ENCODE measurements at places on chromosomes 6 and 20.

DNA sequence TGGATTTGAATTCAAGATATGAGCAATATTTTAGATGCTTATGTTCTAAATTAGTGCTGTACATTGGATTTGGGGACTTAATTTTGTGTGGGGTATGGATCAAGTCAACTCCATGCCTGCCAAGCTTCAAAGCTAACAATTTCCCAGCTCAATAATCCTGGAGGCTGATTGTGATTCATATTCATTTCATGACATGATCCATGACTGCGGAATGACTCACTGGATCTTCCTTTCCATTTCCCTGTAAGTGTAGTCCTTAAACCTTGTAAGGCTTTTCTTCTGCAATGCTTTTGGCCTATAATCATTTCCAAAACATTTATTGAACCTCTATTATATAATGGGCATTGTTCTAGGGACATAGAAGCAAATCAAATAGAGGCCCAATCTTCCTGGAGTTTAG lies 44.7 kb upstream of the CCN2 start:
- DNase-seq = peak; percentile 88

DNA sequence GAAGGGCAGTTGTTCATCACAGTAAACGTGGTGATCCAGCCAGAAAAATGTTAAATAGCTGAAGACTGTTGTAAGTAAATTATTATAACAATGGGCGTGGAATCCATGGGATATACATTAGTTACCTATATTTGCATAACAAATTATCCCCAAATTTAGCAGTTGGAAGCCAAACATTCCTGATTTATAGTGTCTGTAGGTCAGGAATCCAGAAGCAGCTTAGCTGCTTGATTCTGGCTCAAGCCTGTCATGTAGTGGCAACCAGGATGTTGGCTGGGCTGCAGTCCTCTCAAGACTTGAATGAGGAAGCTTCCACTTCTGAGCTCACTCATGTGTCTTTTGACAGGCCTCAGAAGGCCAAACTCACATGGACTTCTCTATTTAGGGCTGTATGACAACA lies 6.9 kb upstream of the ADGRB3 start:
- no peak for DNase-seq

- peak; percentile 89 for DNase-seq
Observed at GRCh38 chr20:51388227-51388626, 154.3 kb downstream of the NFATC2 start.

DNA sequence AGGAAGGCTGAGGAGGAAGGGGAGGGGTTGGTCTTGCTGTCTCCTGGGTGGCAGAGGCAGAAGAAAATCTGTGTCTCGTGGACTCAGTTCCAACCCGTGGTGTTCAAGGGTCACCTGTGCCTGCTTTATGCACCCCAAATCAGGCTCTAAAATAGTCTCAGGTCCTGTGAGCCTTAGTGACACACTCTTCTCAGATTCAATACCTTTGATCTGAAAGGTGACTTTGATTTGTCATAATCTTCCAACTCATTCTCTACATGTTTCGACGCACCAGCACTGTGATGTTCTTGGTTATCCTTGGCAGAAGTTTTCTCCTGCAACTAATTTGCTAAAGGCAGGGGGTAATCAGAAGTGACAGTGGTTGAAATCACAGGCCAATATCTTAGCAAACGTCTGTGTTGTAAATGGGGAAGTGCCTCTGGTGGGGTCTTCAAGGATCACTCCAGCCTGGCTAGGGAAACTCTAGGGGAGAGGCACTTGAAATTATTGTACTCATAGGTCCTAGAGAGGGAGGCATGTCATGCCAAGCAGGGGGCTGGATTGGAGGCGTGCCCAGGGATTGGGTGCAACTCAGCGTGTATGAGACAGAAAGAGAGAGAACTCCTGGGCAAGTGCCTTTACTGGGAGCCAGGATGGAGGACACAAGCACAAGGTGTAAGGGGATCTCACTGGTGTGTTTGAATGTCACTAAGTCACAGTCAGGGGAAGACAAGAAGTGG lies 19.0 kb upstream of the PRND start:
- no peak for DNase-seq

- DNase-seq = peak; percentile 49
Observed at GRCh38 chr6:112979830-112980229, 632.7 kb downstream of the RFPL4B start.

DNA sequence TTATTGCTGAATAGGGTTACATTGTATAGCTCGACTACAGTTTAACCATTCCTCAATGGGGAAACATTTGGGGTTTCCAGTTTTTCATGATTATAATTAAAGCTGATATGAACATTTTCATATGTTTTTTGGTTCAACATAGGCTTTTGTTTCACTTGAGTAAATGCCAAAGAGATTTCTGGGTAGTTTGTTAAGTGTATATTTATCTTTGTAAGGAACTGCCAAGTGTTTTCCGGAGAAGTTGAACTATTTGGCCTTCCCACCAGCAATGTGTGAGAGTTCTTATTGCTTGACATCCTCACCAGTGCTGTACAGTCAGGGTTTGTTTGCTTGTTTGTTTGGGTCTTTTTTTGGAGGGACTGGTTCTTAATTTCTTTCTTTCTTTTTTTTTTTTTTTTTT lies 83.7 kb upstream of the RALY start:
- no peak for DNase-seq

GRCh38 chr6:15365273-15365687 lies 119.4 kb downstream of the JARID2 start:
- peak; percentile 83 for DNase-seq

DNA sequence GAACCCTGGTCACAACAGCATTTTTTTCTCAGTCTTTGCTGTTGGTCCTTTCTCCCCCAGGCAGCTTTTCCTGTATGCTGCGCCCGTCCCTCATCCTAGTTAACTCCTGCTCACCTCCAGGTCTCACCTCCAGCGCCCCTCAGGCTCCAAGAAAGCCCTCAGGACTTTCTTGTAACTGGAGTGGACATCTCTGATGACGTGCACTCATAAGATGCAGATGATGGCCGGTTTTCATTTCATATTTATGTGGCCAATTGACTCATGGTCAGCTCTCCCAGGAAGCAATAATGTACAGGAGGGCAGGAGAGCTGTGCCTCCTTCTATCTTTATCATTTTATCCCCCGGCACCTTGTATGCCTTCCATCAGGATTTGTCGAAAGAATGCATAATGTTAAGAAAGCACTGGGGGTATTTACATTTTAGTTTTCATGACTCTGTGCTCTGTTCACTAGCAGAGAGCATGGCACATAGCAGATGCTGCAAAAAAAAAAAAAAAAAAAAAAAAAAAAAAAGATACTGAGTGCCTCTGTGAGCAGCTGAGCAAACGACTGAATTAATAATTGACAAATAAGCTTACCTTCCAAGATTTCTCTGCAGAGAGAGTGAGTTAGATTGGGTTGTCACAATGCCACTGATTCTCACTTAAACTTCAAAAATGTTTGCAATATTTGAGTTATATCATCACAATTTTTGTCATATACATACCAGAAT lies 170.2 kb downstream of the DOK5 start:
- DNase-seq = peak; percentile 74

- DNase-seq = peak; percentile 20
Observed at GRCh38 chr6:164396071-164397047, 913.0 kb downstream of the C6orf118 start.

- no peak for DNase-seq
Observed at GRCh38 chr6:37373822-37374471, 20.2 kb downstream of the RNF8 start.

GRCh38 chr6:35771343-35771627 lies 5.1 kb upstream of the CLPSL2 start:
- DNase-seq = no peak

GRCh38 chr6:26173836-26174145 lies 86.6 kb downstream of the HFE start:
- DNase-seq = no peak

GRCh38 chr6:132310921-132311320 lies 90.4 kb downstream of the MOXD1 start:
- DNase-seq = no peak

DNA sequence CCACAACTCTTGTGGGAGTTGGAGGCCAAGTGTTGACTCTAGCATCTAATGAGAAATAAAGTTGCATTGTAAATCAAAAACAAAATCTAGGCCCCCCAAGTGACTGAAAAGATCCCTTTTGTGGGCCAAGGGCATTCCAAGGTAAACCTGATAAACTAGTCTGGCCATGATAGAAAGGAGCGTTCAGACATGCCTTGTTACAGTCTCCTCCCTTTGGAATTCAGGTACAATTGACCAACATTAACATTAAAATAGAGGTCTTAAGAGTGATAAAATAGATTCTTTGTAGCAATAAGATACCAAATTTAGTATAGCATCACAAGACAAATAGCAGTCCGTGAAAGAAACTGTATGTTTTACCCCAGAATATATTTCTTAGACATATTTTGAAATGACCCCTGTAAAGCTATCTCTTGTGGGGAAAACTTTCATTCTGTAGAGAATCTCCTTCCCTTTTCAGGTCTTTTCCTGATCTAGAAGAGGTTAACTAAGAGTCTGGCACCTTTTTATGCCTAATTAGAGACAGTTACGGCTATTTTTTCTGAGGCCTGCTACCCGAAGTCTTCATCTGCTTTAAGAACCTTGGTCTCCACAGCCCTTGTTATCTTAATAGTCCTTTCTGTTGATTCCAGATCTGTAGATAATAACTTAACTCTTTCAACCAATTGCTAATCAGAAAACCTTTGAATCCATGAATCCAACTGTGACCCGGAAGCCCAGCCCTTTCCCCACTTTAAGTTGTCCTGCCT lies 495.4 kb upstream of the MMS22L start:
- no peak for DNase-seq

GRCh38 chr20:45339799-45340198 lies 8.4 kb downstream of the SDC4 start:
- no peak for DNase-seq

DNA sequence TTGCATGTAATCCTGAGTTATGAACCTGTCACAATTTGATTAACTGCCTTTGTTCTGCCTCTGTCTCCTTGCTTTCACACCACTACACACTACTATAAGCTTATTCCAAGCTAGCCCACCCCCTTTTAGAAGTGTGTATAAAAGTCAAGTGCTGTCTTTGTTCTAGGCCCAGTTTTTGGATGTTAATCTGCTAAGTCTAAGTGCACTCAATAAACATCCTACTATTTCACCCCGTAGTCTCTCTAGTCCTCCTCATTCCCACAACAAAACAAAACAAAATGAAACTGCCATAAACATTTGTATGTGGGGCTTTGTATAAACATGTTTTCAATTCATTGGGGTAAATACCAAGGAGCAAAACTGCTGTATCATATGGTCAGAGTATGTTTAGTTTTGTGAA lies 16.1 kb upstream of the SPACA1 start:
- no peak for DNase-seq

DNA sequence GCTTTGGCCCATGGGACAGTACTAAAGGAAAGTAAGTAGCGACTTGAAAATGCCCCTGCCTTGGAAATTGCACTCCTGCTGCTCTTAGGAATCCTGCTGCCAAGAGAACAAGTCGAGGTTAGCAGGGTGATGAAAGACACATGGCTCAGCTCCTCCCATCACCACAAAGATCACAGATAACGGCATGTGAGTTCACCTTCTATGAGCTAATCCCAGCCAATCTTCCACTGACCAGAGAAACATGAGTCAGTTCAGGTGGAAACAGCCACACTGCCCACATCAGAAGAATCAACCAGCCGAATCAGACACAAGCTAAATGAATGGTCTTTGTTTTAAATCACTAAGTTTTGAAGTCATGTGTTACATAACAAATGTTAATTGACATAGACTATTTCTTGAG lies 106.3 kb downstream of the PRKN start:
- peak; percentile 95 for DNase-seq

GRCh38 chr6:105357165-105357564 lies 45.7 kb downstream of the PREP start:
- DNase-seq = no peak

GRCh38 chr6:88605271-88605670 lies 358.1 kb downstream of the RNGTT start:
- no peak for DNase-seq

DNA sequence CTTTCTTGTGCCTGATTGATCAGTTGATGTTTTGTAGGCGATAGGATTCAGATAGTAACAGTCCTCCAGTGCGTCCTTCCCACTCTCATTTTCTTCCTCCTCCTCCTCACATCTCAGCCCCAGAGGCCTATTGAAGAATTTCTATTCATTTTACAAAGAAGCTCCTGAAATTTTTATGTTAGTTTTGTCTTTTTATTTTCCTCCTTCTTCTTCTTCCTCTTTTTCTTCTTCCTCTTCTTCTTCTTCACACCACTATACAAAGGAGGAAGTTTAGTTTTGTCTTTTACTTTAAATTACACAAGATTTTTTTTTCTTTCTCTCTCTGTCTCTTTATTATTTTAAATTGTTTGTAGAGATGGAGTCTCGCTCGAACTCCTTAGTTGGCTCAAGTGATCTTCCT lies 19.1 kb downstream of the BTN2A1 start:
- DNase-seq = no peak

DNA sequence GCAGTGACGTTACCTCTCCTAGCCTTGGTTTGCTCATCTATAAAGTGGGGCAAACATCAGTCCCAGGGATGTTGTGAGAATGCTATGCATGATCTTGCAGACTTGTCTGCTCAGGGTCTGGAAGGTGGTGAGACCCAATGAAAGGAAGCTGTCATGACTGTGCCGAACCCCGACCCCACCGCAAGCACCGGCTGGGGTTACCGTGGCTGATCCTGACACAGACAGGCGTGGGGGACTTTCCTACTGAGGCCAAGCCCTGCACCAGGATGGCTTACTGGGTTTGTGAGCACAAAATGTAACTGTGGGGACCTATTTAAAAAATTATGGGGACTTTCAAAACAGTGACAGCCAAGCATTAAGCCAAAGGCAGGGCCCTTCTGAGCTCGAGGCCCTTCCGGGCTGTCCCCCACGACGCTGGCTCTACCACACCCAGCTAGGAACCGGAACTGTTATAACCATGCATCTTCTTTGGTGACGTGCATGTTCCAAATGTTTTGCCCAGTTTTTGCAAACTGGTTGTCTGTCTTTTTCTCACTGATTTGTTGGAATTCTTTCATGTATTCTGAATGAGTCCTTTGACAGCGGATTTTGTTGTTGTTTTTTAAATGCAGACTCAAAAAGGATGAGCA lies 76.6 kb upstream of the PMEPA1 start:
- DNase-seq = no peak

GRCh38 chr6:38188677-38189335 lies 369.3 kb downstream of the ZFAND3 start:
- DNase-seq = no peak

DNA sequence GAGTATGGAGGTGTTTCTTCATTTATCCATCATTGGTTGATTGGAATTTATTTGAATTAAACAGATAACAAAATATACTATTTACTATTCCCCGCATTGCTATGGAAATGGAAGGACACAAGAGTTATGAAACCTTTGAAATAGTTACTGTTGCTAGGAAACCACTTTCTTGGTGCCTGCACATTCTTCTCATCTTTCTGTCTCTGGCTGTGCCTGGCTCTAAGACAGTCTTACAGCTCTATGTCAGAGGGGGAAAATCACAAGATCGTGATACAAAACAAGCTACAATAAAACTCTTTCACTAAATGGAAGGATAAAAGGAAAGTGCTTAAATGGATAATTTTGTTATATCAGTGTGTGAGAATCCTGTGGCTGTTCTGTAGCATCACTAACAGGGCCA lies 453.0 kb downstream of the LMBRD1 start:
- no peak for DNase-seq

All from kidney tubule cell (primary cell).